ENCODE measurements at places on chromosomes 11 and 22.

DNA sequence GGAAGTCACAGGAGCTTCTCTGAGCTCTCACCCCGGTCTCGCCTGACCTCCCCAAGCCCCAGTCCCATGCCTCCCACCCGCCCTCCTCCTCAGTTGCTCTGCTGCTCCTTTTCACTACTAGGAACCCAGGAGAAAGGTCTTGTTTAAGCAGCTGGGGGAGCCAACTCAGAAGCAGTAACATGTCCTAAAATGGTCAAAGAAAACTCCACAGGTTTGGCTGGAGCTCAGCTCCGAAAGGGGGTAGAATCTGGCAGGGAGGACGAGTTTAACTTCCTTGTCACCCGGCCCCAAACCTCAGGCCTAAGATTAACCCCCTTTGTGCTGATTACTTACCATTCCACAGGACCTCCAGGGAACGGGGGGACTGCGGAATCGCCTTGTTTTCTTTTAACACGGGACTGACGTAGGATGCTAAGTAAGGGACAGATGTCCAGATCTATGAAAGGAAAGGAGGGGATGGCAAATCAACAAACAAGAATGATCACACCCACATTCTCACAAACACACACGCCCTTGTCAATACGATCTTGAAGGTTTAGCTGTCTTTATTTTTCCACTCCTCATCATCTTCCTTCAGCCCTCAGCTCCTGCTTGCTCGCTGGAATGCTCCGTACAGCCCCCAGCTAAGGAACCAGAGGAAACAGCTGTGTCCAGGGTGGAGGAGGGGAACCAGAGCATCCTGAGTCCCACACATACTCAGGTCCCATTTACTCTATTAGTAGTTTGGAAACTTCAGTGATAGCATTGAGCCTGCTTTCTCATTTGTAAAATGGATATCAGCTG is 13.5 kb downstream of the PCSK7 start:
- no peak for DNase-seq

DNA sequence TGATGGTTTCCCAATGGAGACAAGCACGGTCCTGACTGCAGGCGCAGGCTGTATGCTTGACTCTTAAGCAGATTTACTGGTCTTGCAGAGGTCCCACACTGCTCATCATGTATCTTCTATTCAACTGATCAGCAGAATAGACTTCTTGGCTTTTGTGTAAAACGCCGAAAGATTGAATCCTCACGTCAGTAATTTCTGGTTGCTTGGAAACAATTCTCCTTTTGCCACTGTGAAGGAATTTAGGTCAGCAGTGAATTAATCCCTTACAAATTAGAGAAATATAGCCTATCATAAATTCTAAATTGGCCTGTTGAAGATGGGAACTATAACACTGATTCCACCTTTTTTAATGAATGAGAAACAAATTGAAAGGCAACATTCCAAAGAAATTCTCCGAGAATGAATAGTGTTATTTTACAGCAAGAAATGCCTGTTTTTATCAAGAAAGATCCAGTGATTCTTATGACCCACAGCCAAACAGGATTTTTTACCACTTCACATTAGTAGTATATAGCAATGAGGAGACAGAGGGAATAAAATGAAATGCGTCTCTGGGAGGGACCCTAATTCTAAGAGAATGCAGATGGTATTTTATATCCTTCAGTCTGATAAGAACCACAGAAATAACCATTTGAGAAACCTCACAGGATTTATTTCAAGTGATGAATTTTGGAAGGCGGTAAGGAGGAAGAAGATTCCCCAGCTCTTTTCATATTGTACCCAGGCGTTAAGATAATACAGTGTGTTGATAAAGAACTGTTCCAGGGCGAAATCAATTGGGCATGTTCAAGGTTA is 362.5 kb downstream of the RAB38 start:
- no peak for DNase-seq

- peak; percentile 48 for DNase-seq
Observed at GRCh38 chr11:8019314-8020243, 32.4 kb downstream of the EIF3F start.

GRCh38 chr22:19818324-19819207 is 36.1 kb downstream of the GNB1L start:
- no peak for DNase-seq

DNA sequence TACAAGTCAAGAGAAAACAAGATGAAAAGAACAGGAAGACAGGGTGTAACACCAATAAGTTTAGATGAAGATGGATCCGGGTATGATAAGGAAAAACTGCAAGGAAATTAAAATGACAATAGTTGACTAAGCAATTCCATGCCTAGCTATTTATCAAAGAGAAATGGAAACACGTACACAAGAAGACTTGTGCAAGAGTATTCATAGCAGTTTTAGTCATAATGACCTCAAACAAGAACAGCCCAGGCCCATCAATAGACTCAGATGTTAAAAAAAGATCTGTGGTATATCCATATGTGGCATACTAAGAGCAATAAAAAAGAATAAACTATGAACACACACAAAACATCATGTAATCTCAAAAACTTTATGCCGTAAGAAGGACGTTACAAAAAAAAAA is 33.2 kb downstream of the SLC5A12 start:
- no peak for DNase-seq
